Activated CD4-positive, alpha-beta T cell treated with anti-CD3 and anti-CD28 coated beads, Interleukin-2, amount 50 U/mL, for 16 hours (primary cell): ENCODE measurements at places on chromosomes 4 and X.

DNA sequence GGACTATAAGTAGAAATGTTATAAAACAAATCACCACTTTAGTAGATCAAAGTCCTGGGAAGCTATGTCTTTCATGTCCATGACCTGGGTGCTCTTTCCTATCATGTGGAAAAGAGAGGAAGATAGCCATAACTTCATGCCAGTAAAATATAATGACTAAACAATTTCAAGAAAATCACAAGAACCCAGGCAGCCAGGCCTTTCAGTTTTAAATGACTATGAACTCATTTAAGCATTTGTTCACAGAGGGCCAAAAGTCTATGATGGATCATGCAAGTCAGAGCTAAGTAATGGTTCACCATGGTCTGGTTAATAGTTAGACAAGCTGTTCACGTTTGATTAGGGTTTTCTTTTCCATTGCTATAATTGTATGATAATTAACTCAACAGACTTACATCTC is 155.8 kb downstream of the PPARGC1A start:
- no peak for DNase-seq

DNA sequence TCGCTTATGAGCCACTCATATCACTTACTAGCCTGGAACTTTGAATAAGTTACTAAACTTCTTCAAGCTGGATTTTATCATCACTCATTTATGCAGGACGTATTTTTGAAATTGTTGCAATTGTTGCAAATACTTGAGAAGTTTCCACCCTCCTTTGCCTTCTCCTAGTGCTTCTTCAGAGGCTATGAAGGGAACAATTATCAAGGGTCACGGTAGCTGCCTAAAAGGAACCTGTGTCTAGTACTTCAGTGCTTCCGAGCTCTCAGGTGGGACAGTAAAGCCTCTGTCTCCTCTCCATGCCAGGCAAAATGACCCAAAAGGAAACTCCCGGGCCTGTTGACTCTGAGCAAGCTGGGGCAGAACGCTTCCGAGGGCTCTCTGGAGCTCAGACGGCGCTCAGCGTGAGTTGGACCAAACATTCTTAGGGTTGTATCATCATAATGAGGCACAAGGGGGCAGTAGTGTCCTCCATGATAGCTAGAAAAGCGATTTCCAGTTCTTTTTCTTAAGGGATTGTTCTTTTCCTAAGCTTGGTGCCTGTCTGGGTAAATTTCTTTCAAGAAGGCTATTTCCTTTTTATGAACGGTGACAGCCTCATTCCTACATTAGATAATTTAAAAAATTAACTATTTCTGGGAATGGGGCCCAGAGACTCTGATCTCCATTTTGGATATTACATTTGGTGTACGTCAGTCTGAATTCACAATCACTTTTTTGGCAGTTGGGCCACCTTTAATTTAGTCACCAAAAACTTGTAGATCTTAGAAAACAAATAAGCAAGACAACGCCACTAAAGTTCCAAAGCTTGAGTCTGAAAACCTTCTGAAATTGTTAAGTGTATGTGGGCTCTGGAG is 73.1 kb downstream of the PACRGL start:
- peak; percentile 42 for DNase-seq

- DNase-seq: no peak
Observed at GRCh38 chr4:184856277-184856609, 30.5 kb upstream of the ACSL1 start.

DNA sequence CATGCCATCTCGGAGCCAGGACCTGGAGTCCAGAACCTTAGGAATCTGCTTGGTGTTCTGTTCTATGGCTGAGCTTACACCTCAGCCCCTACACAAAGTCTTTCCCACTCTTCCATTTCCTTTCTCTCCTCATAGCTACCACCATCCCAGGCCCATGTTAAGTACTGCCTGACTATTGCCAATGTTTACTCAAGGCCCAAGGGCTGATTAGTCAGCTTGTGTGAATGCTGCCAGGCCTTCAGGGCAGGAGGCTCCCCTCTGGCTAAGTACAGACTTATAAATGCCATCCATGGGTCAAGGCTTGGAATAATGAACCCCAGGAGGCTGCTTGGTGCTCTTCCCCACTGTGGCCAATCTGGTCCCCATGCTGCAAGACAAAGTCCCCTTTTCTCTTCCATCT is 411.6 kb upstream of the MAGEB18 start:
- no peak for DNase-seq

DNA sequence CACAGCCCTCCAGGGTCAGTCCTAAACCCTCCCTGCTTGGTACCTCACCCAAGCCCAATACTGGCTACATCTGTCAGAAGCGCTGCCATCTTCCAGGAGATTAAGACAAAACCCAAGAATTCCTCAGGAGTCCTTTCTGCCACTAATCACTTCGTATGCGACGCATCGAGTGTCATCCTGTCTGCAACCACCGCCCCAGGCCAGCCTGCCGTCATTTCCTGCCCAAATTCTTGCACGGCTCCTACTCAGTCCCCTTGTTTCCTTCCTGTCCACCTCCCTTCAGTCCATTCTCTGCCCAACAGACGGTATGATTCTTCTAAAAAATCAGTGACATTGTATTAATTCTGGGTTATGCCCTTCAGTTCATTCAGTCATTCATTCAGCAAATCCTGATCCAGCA is 113.6 kb downstream of the NFKB1 start:
- no peak for DNase-seq

GRCh38 chr4:27198971-27199370 is 338.3 kb downstream of the STIM2 start:
- no peak for DNase-seq

- DNase-seq: no peak
Observed at GRCh38 chrX:66634272-66634671, 4.6 kb downstream of the EDA2R start.

DNA sequence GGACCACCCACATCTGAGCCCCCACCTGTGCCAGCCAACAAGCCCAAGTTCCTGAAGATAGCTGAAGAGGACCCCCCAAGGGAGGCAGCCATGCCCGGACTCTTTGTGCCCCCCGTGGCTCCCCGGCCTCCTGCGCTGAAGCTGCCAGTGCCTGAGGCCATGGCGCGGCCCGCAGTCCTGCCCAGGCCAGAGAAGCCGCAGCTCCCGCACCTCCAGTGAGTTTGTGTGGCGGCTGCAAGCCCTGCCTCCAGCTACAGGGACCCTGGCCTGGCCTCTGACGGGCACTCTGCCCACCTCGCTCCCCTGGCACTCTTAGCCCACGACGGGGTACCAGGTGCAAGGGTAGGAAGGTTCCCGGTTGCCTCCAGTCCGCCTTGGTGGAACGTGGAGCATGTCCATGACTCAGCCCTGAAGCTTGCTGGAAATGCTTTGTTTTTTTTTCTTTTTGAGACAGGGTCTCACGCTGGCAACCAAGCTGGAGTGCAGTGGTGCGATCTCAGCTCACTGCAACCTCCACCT is 13.7 kb upstream of the ADD1 start:
- no peak for DNase-seq

DNA sequence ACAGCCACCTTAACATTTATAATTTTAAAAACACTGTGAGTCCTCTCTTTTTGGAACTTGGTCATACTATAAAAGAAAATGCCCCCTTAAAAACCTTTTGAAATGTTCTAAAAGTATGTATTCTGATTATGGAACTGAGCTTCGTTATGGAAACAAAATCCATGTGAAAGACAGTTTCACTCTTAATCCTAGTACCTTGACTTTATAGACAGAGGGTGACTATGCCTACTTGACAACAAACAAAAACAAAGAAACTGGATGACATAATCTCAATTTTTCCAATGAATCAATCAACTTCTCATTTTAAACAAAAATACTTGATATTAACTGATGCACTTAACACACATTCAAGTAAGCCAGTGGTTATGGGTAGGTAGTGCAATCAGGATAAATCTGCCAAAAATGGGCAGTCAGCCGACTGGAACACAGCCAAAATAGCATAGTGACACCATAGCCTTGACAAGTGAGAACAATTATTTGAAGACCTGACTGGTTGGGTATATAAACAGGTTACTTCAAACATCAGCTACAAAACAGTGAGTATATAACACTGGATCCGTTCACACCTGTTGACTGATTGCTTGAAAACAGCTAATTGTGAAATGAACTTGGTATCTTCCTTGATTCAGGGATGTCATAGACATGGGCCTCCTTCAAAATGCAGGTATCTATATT is 265.5 kb downstream of the PPP3CA start:
- no peak for DNase-seq

- no peak for DNase-seq
Observed at GRCh38 chr4:46505131-46505530, 115.2 kb upstream of the GABRA2 start.

- no peak for DNase-seq
Observed at GRCh38 chr4:41408859-41409593, 128.9 kb upstream of the LIMCH1 start.

GRCh38 chr4:122827879-122828601 is 1.4 kb downstream of the FGF2 start:
- DNase-seq: peak; percentile 80

- no peak for DNase-seq
Observed at GRCh38 chr4:100075056-100075455, 115.2 kb downstream of the DDIT4L start.

DNA sequence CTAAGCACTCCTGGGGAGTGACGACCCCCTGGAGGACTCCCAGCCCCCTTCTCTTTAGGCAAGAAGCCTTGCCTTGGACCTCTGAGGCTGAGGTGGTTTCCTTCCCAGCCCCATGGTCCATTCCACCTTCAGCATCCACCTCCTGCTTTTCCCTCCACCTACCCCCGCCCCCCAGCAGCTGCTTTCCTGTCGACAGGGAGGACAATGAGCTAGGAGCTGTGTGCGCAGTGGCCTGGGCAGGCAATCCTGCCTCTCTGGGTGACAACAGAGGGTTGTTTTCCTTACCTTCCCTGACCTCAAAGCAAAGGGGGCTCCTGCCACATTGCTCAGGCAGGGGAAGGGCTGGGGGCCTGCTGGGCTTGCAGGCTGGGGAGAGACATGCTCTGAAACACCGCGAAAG is 123.5 kb downstream of the BCOR start:
- DNase-seq: no peak

- DNase-seq: peak; percentile 61
Observed at GRCh38 chr4:122715221-122715620, 17.3 kb upstream of the BBS12 start.

GRCh38 chr4:156190615-156191014 is 236.9 kb upstream of the CTSO start:
- no peak for DNase-seq

DNA sequence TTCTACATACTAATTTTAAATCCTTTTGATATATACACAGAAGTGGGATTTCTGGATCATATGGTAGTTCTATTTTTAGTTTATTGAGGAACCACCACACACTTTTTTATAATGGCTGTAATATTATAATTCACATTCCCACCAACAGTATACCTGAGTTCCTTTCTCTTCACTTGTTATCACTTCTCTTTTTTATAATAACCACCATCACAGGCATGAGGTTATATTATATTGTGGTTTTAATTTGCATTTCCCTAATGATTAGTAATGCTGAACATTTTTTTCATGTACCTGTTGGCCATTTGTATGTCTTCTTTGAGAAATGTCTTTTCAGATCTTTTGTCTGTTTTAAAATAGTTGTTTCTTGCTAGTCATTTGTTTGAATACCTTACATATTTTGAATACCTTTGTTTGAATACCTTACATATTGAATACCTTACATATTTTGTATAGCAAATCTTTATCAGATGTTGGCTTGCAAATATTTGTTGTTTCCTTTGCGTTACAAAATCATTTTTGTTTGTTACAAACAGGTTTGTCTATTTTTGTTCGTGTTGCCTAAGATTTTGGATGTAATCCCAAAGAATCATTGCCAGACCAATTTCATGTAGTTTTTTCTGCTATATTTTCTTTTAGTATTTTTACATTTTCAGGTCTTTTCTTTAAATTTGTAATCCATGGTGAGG is 198.5 kb upstream of the KLF8 start:
- no peak for DNase-seq

DNA sequence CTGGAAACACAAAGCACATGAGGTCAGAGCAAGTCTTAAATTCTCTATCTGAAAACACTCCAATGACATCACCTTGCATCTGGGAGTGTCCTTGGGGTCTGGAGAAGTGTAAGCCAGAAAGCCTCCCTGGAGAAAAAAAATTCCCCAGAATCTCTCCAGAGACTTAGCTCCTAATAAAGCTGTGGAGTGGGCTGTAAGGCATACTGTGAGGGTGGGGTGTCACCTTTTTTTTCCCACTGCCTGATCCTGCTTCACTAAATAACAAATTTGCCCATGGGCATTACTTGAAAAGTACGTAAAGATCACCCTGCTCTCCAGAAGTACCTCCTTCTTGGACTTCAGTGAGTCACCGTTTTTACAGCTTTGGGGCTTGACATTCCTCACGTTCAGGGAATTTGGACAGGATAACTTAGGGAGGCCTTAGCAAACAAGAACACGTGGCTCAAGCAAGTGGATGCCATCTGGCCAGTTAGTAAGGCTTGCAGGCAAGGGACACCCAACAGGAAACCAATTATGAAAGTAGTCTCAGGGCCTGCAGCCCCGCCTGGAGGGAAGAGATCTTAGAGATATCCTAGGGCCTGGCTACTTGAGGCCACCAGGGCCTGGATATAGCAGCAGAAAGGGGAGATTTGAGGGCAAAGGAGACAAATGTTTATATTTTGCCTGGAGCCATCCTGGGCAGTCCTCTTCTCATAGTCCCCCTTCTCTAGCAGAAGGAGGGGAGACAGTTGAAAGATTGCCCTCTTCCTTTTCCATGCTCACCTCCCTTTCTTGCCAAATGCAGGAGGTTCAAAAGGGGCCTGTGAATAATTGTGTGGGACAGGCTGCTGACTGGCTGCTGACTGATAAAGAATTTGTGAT is 60.1 kb upstream of the PLAC1 start:
- peak; percentile 14 for DNase-seq

DNA sequence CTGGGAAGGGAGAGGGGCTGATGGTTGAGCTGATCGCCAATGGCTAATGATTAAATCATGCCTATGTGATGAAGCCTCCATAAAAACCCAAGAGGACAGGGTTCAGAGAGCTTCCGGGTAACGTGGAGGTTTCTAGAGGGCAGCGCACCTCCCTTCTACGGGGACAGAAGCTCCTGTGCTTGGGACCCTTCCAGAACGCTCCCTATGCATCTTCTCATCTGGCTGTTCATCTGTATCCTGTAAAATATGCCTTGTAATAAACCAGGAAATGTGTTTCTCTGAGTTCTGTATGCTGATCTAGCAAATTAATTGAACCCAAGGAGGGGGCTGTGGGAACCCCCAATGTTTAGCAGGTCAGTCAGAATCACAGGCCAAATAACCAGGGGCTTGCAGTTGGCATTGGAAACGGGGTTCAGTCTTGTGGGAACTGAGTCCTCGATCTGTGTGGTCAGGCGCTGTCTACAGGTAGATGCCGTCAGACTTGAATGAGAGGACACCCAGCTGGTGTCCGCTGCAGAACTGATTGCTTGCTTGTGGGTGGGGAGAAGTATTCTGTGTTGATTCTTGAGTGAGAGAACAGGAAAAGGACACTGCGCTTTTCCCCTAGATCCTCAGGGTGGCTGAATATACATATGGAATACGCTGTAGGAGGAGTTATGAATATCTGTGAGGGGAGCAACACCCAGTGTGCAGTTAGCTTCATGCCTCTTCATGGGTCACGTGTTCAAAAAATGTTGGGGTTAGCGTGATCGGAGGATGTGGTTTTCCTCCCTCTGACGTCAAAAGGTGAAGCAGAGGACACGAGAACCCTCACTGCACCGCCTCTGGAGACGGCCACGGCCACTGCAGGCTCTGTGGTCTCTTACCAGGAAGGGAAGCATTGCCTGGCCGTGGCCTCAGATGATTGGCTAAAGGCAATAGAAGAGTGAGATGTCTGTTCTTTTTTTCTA is 29.2 kb downstream of the HTT-AS start:
- DNase-seq: peak; percentile 55

- no peak for DNase-seq
Observed at GRCh38 chrX:29318012-29318411, 730.8 kb downstream of the IL1RAPL1 start.

- DNase-seq: peak; percentile 53
Observed at GRCh38 chr4:2290974-2291704, 29.2 kb upstream of the MXD4 start.
